ENCODE measurements at places on chromosomes 7 and 10. TPM values are rescaled to one million over a fixed set of nuclear protein-coding genes. Genes with fewer than 3 reads are reported as not detected.

The CFTR gene
- total RNA-seq, result not detected

The CRHR2 gene
- total RNA-seq, result not detected

DNA sequence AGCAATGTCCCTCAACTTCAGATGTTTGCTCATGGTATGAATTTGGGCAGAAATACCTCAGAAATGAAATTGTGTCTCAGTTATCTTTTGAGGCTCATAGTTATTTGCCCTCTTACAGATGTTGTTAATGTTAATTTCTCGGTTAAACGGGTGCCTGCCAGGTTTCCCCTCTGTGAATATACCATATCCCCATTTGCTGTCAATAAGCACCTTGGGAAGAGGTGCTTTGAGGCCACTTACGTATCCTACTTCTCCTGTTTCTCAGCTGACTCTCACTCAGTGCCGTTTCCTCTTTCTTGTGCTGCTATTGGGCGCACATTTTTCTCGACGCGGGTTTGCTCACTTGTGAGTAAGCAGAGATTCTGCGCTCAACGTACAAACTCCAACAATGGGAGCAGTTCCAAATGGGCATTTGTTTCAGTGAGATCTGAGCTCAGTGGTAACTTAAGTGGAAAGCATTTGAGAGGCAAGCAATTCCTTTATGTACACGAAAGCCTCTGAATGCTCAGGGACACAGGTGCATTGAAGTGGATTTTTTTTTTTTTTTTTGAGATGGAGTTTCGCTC is 34.8 kb upstream of the JAKMIP3 start:
- peaks cover 5% of the 10 kb centered on the region for H3K4me1 ChIP-seq
- DNase-seq, result no peak
- H3K36me3 ChIP-seq, result no peaks in the 10 kb centered on the region
- H3K27me3 ChIP-seq, result peaks cover 49% of the 10 kb centered on the region
- H3K27ac ChIP-seq, result no peak overlapping the region

The RAMP3 gene
- not detected for total RNA-seq

DNA sequence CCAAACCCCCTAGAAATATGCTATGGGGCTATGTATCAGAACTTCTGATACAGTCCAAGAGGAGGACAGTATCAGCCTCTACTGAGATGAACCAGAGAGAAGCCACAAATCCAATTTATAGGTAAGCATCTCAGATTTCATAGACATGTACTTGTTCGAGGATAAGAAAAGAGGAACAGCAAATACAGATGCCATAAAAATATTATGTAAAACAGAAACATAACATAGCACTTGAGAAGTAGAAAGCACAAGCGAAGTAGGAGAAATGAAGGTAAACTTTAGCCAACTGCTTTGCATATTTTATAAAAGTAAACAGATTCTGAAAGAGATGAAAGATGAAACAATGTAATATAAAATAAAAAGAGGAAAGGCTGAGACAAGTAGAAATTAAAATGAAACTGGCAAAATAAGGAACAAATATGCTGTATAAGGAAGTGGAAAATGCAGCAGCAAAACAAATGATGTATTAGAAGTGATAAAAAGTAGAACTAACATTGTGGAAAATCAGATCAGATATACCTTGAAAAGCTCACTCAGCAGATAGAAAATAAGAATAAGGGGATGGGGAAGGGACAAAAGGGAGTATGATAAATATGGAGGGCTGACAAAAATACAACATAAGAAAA is 135.1 kb downstream of the SKAP2 start:
- no peaks in the 10 kb centered on the region for H3K4me1 ChIP-seq
- no peaks in the 10 kb centered on the region for H3K36me3 ChIP-seq
- no peak overlapping the region for H3K4me3 ChIP-seq

- no peaks in the 10 kb centered on the region for H3K36me3 ChIP-seq
- no peak overlapping the region for H3K27ac ChIP-seq
- H3K27me3 ChIP-seq, result peaks cover 5% of the 10 kb centered on the region
- H3K4me3 ChIP-seq, result no peak overlapping the region
- no peak for DNase-seq
Observed at GRCh38 chr10:103562383-103562782, 68.9 kb downstream of the NEURL1 start.

The AKR1D1 gene
- total RNA-seq, result not detected

GRCh38 chr10:102814873-102815661 is 22.1 kb downstream of the CYP17A1 start:
- no peak overlapping the region for H3K27ac ChIP-seq
- H3K4me3 ChIP-seq, result no peak overlapping the region
- H3K27me3 ChIP-seq, result no peaks in the 10 kb centered on the region
- peaks cover 44% of the 10 kb centered on the region for H3K36me3 ChIP-seq
- no peak for DNase-seq

GRCh38 chr10:118234683-118235082 is 107.4 kb downstream of the FAM204A start:
- no peaks in the 10 kb centered on the region for H3K4me1 ChIP-seq
- no peak overlapping the region for H3K27ac ChIP-seq
- no peak for DNase-seq
- peaks cover 13% of the 10 kb centered on the region for H3K27me3 ChIP-seq

GRCh38 chr7:132793474-132793873 is 217.2 kb upstream of the PLXNA4 start:
- DNase-seq, result no peak
- H3K27me3 ChIP-seq, result no peaks in the 10 kb centered on the region
- no peak overlapping the region for H3K4me3 ChIP-seq
- peaks cover 9% of the 10 kb centered on the region for H3K36me3 ChIP-seq
- no peaks in the 10 kb centered on the region for H3K4me1 ChIP-seq

The CH25H gene
- not detected for total RNA-seq

DNA sequence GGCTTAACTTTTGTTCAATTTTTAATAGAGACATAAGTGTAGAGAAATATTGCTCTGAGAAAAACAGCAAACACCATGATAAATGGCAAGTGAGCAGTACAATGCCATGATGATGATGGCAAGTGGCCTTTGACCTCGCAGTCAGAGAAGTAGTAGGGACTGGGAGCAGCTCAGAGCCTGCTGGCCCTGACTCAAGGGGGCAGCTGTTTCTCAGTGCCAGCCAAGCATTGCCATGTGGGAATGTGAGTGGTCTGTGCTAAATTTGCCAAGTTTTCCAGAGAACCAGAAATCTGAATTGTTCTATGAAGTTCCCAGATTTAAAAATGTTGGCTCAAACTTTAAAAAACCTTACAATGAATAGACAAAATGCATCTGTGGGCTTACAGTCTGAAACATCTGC is 187.9 kb downstream of the BICC1 start:
- H3K27me3 ChIP-seq, result no peaks in the 10 kb centered on the region
- H3K27ac ChIP-seq, result no peak overlapping the region
- no peak for DNase-seq
- H3K4me3 ChIP-seq, result no peak overlapping the region
- H3K36me3 ChIP-seq, result no peaks in the 10 kb centered on the region
- H3K4me1 ChIP-seq, result no peaks in the 10 kb centered on the region

GRCh38 chr10:35768011-35768410 is 125.9 kb upstream of the FZD8 start:
- no peak overlapping the region for H3K27ac ChIP-seq
- H3K36me3 ChIP-seq, result no peaks in the 10 kb centered on the region
- H3K27me3 ChIP-seq, result peaks cover 3% of the 10 kb centered on the region
- no peak overlapping the region for H3K4me3 ChIP-seq
- H3K4me1 ChIP-seq, result no peaks in the 10 kb centered on the region
